Activated naive CD8-positive, alpha-beta T cell treated with anti-CD3 and anti-CD28 coated beads for 36 hours (primary cell): ENCODE measurements at places on chromosomes 2 and 18.

DNA sequence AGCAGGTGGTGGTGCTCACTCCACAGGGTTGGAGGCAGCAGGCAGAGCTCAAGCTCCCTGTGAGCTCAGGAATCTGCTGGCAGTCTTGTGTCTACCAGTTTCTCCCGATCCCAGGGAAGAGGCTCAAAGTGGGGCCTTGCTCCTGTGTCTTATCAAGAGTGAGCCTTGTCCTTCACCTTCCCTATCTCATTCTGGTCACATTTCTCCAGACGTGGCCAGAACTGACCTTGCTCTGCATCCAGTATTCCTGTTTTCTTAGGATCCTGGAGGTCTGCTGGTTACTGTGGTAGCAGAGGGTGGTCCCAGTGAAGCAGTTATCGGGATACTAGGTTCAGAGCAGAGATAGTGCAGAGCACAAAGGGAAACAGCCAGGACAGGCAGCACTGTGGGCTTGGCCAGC is 47.1 kb upstream of the ASB18 start:
- no peak for DNase-seq

DNA sequence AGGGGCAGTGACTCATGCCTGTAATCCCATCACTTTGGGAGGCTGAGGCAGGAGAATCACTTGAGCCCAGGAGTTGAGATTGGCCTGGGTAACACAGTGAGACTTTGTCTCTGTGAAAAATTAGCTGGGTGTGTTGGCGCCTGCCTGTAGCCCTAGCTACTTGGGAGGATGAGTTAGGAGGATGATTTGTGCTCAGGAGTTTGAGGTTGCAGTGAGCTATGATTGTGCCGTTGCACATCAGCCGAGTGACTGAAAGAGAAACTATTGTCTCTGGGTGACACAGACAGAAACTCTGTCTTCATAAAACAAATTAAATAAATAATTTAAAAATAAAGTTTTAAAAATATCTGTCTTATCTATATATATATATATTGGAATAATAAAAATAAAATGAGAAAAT is 1844.6 kb upstream of the PIK3C3 start:
- no peak for DNase-seq

DNA sequence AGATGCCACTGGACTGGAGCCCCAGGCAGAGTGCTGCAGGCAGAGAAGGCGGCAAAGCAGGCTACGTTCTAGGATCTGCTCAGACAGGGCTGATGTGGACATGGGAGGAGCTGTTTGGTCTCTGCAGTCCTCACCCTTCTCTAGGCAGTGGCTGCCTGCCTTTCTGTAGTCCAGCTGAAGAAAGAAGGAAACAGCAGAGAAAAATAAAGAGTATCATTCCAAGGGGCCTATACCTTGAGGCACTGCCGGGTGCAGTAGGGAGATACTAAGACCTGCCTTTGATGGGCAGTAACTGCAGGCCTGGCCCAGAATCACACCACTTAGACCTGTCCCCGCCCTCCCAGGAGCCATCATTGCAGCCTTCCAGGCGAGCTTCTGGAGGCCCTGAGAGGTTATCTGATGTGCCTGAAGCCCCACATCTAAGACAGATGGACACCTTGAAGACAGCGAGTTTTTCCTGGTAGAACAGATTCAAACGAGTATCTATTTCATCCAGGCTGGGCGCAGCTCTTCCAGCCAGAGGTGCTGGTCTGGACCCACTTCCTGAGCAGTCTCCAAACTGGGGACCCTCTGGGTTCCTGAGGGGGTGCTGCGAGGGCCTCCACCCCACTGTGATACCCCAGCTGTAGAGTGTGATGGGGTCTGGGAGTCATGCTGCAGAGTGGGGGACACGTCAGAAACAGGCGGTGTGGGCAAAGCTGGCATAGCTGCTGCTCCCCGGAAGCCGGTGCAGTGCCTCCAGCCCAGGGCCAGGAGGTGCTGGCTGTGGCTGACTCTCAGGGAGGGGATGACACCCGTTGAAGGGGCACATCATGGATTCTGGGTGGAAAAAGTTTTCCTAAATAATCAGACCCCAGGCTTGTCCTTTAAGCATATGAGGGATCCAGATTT is 87.3 kb upstream of the OTOS start:
- DNase-seq, result no peak

DNA sequence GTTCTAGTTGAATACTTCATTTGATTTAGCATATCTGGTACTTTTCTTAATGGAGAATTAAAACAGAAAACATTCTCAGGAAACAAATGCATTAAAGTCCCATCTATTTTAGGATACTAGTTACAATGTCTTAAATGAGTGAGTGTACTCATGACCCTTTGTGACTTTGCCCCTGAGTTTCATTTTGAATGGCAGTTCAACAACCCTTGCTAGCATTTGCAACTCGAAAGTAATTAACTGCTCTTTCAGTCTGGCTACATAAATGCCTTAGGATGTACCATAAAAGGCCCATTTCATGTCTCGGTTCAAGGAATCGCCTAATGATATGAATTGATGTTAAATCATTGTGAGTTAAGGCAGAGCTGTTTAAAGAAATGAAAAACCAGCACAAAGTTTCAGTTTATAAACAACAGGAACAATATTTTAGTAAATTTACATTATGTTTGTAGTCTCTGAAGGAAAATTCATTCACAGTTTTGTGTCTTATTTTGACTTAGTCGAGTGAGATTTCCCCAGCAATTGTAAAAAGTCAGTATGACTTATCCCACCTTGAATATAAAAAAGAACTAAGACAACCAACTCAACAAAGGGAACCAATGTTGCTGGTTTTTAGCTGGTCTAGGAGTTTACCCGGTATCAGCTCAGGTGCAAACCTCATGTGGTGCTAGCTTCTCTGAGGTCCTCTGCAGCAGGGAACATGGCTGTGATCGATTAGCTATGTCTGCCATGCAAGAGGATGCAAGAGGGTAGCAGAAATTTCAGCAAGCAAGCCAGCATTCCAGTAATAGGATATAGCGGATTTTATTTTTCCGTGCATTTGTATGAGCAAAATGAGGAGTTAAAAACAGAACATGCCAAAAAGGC is 386.2 kb downstream of the PTPRM start:
- DNase-seq, result no peak

DNA sequence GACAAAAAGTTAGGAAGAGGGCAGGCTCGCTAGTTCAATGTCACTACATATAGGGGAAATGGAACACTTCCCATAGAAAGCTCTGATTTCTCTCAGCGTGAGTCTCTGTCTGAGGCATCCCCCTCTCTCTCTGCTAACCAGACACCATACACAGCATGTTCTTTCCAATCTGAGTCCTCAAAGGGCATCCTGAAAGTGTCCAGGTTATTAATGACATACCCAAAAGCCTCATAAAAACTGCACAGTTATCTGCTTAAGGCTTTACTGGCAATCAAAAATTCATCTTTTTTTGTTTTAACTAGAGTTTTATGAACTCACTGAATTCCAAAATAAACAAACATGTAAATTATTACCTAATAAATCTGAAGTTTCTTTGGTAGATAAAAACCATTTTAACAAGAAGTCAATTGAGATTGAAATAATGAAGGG is 137.4 kb downstream of the AFF3 start:
- DNase-seq, result no peak

DNA sequence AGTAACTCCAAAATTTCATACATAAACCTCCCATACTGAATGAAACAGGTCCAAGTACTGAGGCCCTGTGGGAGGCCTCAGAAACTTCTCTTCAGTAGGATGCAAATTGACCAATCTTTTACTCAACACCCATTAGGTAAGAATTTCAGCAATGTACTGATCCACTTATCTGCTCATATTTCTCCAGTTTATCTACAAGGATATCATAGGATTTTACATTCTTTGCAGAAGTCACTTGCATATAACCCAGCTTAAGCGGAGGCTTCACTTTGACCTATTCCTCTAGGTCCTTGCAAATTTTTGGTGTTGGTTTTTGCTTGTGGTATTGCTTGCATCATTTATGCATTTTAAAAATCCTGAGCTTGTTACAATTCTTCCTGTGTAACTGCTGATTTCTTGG is 28.8 kb upstream of the SLC3A1 start:
- DNase-seq, result no peak

GRCh38 chr2:233234264-233234663 is 17.2 kb upstream of the ATG16L1 start:
- DNase-seq, result peak; percentile 39

DNA sequence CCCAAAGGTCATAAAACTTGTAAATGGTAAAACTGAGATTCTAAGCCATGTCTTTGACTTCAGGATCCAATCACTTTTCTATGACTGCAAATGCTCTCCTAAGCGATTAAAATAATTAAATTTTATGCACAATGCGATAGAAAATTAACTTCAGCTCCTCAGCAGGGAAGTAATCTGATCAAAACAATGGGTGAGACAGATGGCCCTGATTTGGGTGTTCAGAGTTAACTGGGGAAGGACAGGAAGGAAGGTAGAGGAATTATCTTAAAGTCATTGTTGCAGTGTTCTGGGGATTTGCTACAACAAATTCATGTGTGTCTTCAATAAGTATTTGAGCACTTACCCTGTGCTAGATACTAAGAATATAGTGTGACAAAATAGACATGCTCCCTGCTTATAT is 446.0 kb upstream of the MEX3C start:
- DNase-seq, result no peak

DNA sequence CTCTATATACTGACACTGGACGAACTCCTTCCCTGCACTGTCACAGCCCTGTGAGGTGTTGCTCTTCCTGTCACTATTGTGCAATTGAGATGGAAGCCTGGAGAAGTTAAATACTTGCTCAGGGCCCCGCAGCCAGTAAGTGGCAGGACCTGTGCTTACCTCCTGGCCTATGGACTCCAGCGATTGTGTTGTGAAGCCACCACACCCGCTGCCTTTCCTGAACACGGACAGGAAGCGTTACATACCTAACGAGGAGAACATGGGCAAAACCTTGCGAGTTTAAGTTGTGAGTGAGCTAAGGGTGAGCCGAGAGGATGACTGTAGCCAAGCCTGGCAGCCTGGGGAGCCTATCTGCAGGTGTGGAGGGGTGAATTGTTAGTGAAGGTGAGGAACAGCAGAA is 26.1 kb downstream of the RAB31 start:
- no peak for DNase-seq

DNA sequence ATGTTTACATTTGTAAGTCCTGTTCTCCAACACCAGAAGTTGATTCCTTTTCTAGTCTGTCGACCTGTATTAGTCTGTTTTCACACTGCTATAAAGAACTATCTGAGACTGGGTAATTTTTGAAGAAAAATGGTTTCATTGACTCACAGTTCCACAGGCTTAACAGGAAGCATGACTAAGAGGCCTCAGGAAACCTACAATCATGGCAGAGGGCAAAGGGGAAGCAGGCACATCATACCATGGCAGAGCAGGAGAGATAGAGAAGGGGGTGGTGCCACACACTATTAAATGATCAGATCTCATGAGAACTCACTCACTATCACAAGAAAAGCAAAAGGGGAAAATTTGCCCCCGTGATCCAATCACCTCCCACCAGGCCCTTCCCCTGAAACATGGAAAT is 112.8 kb upstream of the MAP3K20 start:
- peak; percentile 34 for DNase-seq

DNA sequence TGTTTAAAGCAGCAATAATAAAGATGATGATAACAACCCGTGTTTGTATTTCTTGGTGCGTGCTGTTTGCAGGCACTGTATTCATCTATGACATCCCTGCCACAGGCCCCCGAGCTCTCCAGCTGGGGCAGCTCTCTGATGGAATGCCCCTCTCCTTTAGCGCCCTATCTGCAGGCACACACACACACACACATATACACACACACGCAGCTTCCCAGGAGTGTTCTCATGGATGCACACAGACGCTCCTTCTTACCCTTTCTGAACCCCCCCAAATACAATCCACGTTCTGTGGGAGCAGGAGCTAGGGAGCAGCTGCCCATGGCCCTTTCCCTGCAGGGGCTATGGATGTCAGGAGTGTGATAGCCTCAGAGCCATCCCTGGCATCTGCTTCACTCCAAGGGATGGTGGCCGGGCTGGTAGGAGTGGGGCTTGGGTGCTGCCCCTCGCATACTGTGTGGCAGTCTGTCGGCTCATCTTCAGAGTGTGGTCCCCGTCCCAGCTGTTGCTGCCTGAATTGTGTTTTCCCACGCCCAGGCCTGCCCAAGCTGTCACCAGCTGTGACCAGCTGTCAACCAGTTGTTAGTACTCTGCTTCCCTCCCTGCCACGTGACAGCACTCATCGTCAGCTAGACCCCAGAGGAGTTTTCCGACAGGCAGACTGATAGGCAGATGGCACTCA is 50.8 kb upstream of the MYCN start:
- no peak for DNase-seq

DNA sequence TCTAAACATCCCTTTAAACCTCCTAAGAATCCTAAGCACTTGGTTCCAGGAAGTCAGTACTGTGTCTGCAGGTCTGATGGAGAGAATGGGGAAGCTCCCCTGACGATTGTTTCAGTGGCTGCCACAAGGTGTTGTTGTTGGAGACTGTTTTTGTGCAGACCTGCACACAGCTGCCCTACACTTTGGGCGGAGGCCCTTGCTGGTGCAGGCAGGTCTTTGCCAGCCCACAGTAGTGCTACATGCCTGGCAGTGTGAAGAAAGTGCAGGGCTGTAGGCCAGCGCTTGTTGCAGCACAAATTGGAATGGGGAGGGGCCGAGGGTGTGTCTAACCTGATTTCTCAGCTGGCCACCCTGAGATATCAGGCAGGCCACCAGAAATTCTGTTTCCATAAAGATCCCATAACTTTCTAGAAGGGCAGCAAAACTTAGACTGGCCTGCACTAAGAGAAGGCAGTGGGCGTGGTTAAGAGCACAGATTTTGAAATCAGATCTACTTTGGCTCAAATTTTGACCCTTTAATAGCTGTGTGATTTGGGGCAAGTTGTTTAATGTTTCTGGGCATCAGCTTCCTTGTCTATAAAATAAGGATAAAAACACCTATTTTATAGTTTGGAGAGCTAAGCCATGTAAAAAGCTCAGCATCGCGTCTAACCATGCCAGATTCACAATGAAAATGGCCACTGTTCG is 83.7 kb upstream of the SLC1A4 start:
- DNase-seq, result no peak

GRCh38 chr2:242069018-242069417 is 199.5 kb downstream of the RTP5 start:
- no peak for DNase-seq

GRCh38 chr2:236616624-236617023 is 47.0 kb downstream of the ACKR3 start:
- DNase-seq, result no peak

DNA sequence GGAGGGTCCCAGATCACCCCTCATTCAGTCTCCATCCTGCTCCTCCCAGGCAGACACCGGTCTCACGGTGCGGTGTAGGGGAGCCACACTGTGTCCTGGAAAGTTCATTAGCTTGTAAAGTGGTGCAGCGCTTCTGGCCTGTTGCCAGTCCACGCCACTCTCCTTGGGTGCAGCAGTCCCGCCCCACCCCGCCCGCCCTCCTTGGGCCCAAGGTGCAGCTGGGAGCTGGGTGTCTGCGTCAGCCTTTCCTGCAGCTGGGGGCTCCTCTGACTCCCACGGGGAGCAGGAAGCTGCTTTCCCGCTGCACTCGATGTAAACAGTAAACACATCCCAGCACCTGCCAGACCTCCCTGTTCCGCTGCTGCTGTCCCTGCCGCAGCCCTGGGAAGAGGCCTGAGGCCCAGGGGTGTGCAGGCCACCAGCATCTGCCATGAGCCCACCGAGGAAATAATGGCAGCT is 53.8 kb upstream of the ASB18 start:
- DNase-seq, result no peak
